H1 (cell line): ENCODE measurements at places on chromosomes 6 and 20. TPM values are rescaled to one million over a fixed set of nuclear protein-coding genes. Genes with fewer than 3 reads are reported as not detected.
A peak's percentile ranks its signal among the peaks of the same experiment; 100 is the strongest.

DNA sequence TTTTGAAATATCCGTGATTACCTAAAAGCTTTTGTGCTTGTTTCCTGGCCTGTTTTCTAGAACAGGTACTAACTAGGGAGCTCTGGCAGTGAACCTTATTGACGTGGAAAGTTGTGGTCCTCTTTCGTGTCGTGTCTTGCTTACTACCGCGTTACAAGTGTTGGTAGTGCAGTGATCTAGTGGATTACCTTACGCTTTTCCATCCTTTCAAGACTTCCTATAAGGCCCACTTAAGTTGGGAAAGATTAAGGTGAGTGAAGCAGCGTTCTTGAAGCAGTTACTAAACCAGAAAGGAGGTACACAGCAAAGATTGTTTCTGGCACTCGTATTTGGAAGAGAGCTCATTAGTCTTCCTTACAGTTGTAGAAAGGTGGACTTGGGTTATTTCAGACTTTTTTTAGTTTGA is 1.9 kb downstream of the PNRC1 start:
- DNase-seq, result no peak
- no peaks in the 10 kb centered on the region for H3K27me3 ChIP-seq
- no peaks in the 10 kb centered on the region for H3K36me3 ChIP-seq
- H3K4me3 ChIP-seq, result peak overlapping the region; percentile 98
- H3K4me1 ChIP-seq, result peaks cover 26% of the 10 kb centered on the region

The PI16 gene
- total RNA-seq, result not detected in 2 replicates

The CYP39A1 gene
- 2.4 and 2.5 TPM in 2 replicates for total RNA-seq

DNA sequence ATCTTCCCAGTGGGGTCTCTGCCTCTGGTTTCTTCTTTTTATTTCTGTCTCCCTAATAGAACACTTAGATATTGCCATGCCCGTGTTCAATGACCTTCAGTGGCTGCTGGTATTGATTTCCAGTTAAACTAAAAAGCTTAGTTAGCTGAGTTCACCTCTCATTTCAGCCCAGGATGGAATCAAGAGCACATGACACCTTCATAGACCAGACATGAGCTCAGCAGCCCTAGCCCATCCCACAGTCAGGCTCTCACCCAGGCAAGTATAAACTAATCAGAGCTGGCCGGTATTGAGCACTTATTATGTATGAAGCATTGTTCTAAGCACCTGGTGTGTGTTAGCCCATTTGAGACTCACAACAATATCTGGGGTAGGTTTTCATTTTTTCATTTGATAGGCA is 33.7 kb upstream of the PLEKHG1 start:
- no peaks in the 10 kb centered on the region for H3K27me3 ChIP-seq
- no peak overlapping the region for H3K27ac ChIP-seq
- no peaks in the 10 kb centered on the region for H3K4me1 ChIP-seq
- H3K36me3 ChIP-seq, result no peaks in the 10 kb centered on the region
- no peak overlapping the region for H3K4me3 ChIP-seq

DNA sequence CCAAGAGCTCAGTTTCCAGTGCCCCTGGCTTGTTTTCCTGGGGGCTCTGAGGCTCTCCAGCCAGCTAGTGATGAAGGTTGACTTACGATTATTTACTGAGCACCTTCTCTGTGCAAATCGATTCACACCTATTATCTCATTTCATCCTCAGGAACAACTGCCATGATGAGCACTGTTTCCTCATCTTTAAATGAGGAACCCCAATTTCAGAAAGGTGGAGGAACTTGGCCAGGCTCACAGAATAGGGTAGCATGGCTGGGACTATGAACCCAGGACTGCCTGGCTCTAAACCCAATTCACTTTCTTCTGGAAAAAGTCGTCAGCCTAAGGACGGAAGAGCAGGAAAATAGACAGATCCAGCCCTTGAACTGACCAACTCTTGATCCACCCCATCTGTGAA is 3.5 kb upstream of the BPI start:
- no peaks in the 10 kb centered on the region for H3K36me3 ChIP-seq
- DNase-seq, result no peak
- H3K27me3 ChIP-seq, result no peaks in the 10 kb centered on the region

DNA sequence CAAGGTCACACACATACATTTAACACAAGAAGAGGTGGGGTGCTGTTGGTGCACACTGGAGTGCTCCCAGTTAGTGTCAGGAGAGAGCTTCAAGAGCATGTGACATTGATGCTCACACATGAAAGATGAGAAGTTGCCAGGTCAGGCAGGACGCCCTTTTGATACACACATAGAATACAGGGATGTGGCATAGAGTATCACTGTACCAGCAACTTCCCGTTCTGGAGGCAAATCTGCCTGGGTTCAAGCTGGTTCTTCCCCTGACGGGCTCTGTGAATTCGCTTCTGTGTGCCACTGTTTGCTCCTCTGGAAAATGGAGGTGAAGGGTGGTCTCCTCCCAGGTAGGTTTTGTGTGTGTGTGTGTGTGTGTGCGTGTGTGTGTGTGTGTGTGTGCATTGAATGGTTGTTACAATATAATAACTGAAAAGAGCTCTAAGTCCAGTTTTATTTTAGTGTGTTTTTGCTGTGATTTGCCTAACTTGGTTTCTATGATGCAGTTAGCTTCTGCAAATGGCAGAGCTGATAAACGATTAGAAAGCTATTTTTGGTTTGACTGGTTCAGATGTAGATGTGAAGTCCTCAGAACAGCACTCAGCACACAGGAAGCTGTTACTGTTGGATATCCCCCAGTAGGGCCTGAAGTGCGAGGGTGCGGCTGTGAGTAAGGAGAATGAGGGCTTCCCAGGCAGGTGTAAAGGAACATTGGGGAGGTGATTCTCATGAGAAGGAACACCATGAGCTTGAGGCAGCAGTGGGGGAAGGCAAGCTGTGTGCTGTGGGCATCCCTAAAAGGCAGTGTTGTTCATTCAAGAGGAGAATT is 53.4 kb downstream of the HIVEP1 start:
- no peak overlapping the region for H3K27ac ChIP-seq
- DNase-seq, result no peak
- H3K27me3 ChIP-seq, result no peaks in the 10 kb centered on the region

The CYP24A1 gene
- total RNA-seq, result not detected in 2 replicates

- H3K4me3 ChIP-seq, result no peak overlapping the region
- peaks cover 8% of the 10 kb centered on the region for H3K4me1 ChIP-seq
- H3K27me3 ChIP-seq, result no peaks in the 10 kb centered on the region; the same call in 1 of the 2 replicates
- no peak for DNase-seq
- no peak overlapping the region for H3K27ac ChIP-seq
Measured at GRCh38 chr6:44622956-44623355, 235.4 kb downstream of the CDC5L start.

DNA sequence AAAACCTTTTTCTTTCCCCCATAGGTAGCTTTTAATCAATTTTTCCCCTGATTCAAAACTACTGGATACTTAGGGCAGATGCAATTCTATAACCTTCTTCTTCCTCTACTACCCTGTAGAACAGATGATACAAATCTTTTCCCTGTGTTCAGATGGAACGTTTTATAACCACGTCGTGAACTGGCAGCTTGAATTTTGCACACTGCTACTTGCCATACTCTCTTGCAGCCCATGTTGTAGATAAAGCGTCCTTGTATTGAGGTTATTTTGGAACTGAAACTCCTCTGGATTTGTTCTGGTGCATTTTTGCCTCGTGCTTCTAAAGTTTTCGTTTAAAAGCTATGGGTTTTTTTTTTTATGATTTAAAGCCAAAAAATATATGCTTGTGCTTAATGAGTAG is 440.2 kb downstream of the RFPL4B start:
- H3K4me3 ChIP-seq, result no peak overlapping the region
- no peak overlapping the region for H3K27ac ChIP-seq
- H3K36me3 ChIP-seq, result no peaks in the 10 kb centered on the region
- no peaks in the 10 kb centered on the region for H3K27me3 ChIP-seq

The GTSF1L gene
- not detected in 2 replicates for total RNA-seq

DNA sequence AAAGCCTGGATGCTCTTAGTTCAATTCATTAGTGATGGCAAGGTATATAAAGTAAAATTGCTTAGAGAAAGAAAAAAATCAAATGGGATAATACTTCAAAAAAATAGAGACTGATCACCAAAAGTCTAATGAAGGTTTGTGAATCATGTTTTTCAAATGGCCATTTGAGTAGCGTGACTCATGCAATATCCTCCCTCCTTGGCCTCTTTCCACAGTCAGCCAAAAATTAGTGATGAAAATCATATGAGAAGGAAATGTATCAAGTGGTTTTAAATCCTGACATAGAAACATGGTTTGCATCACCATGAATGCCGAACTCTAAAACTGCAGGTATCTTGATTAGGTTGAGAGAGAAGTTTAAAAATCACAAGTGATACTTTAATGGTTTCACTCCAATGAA is 1.2 kb upstream of the COL19A1 start:
- no peaks in the 10 kb centered on the region for H3K36me3 ChIP-seq
- peaks cover 19% of the 10 kb centered on the region for H3K27me3 ChIP-seq
- no peak overlapping the region for H3K4me3 ChIP-seq
- H3K4me1 ChIP-seq, result no peaks in the 10 kb centered on the region; the same call in 1 of the 2 replicates
- DNase-seq, result no peak
